ENCODE measurements at places on chromosomes 3 and 15.
A peak's percentile ranks its signal among the peaks of the same experiment; 100 is the strongest.

DNA sequence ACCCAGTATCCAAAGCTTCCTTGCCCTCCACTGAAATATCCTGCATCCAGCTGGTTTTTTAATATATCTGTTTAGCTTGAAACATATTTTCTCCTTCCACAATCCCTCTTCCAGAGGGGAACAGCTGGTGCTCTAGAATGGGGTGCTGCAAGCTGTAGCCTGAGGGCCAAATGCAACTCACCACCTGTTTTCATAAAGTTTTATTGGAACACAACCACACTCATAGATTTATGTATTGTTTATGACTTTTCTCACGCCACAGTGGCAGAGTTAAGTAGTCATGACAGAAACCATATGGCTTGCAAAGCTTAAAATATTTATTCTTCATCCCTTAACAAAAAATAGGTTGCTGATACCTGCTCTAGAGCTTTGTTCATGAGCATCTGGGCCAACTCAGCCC is 298.7 kb downstream of the CLSTN2 start:
- DNase-seq: no peak

- no peak for DNase-seq
Observed at GRCh38 chr15:81111018-81111417, 23.1 kb upstream of the CFAP161 start.

DNA sequence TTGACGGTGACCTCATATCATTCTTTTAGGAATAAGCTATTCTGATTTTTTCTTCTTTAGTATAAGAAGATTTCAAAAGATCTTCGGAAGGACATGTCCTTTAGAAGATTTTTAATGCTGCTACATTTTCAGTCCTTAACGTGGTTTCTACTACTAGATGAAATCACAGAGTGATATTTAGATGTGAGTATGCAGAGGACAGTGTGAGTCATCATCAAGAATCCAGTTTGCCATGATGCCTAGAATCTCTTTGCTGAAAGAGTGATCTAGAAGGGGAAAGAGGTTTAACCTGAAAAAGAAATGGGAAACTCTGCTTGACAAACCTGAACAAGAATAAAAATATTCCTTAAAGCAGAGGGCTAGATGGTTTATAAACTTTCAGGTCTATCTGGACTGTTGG is 43.2 kb downstream of the SLC7A14 start:
- DNase-seq: no peak

- no peak for DNase-seq
Observed at GRCh38 chr15:83943849-83944404, 290.0 kb downstream of the ADAMTSL3 start.

- DNase-seq: no peak
Observed at GRCh38 chr3:107111872-107112271, 265.4 kb upstream of the CCDC54 start.

- DNase-seq: no peak
Observed at GRCh38 chr3:171770689-171771620, 39.3 kb downstream of the PLD1 start.

GRCh38 chr3:138012526-138012925 is 2.6 kb downstream of the CLDN18 start:
- DNase-seq: no peak

- DNase-seq: no peak
Observed at GRCh38 chr3:183984749-183985729, 32.6 kb downstream of the ABCC5 start.

- no peak for DNase-seq
Observed at GRCh38 chr3:42822828-42823227, 13.6 kb downstream of the ACKR2 start.

- peak; percentile 65 for DNase-seq
Observed at GRCh38 chr3:39291903-39292329, 12.1 kb upstream of the CX3CR1 start.

DNA sequence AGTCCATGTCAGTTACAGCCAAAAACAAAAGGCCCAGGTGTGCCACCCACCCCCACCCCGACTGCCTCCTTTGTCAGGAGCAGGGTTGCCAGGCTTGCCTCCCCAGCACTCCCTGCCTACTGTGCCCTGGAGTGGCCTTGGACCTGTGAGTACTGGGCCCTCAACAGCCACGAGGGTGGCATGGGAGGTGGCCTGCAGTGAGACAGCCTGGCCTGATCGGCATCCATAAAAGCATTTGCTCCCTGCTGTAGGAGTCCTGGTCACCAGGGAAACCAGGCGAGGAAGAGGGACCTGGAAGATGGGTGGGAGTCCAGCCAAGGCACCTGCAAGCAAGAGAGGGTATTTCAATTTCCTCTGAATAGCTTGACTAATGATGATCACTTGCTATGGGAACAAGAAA is 56.4 kb upstream of the KCNMB2 start:
- no peak for DNase-seq

DNA sequence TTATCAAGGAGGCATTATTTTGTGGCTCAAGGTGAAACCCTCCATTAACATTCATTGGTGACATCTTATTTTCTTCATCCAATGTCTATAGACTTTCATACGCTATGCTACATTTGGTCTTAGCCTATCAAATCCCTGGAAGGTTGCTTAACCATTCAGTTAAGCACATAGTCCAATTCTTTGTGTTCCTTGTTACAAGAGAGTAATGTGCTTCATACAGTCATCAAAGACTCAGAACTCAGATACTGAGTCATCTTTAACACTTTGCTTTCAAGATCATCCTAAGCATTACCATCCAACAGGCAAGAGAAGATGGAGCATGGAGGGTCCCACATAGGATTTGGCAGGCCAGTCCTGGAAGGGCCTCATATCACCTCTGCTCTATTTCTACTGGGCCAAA is 1202.1 kb downstream of the ROBO1 start:
- no peak for DNase-seq

GRCh38 chr15:84669726-84670125 is 11.7 kb upstream of the NMB start:
- no peak for DNase-seq

GRCh38 chr3:126061301-126062032 is 22.5 kb downstream of the SLC41A3 start:
- no peak for DNase-seq

GRCh38 chr3:170941551-170941950 is 33.1 kb upstream of the EIF5A2 start:
- DNase-seq: no peak

DNA sequence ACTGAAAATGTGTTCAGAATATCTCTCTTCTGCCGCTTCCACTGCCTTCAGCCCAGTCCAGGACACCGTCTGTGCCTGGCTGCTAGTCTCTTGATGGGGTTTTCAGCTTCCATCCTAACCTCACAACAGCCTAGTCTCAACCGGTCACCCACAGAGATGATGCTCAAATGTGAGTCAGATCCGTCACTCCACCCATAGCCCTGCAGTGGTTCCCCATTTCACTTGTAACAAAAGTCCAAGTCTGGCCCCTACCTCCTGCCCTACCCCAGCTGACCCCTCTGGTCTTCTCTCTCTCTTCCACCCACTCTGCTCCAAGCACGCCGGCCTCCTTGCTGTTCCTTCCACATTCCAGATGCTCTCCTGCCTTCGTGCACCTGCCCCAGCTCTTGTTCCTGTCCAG is 68.1 kb downstream of the PPARG start:
- no peak for DNase-seq

DNA sequence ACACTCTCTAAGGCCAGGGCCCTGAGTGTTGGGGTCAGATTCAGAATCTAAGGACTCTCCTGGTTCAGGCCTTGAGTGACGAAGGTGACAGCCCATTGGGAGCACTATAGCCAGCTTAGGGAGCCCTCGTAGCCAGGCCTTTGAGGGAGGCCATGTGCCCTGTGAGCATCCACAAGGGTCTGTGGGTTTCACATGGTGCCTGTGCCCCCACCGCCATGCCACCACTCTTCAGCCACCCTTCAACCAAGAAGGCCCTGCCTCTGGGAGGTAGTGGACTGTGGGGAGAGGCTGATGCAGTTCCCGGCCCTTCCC is 37.5 kb downstream of the TSPAN3 start:
- DNase-seq: no peak

DNA sequence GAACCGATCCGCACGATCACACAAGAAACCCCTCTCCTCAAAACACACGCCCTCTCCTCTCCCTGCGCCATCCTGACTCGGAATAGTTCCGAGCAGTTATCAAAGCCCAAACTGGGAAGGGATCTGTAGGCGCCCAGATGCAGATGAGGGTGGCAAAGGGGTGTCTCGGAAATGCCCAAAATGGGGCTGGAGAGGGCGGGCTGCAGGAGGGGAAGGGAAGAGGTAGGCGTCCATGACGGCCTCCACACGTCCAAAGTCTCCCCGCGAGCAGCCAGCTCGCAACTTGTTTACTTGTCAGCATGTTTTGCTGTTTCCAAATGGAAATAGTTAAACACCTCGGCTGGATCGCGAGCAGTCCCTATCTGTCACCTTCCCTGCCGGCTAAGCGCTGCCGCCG is 1.5 kb downstream of the NTRK3 start:
- DNase-seq: no peak

DNA sequence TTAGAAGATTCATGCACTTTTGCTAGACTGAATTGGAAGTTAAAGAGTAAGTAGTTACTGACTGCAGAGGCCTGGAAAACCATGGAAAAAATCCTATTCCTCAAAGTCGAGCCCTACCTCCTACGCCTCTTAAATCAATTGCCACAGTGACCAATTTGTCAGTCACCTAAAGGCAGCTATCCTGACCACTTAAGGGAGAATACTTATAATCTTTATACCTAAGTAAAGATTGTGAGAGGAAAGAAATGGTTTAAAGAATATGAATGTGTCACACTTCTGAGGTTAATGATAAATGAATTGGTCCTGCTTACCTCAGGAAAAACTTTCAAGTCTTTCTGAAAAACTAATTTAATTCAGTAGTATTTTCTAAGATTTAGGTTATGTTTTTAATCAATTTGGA is 42.6 kb downstream of the AGTR1 start:
- DNase-seq: no peak

GRCh38 chr15:31149088-31149505 is 47.6 kb upstream of the TRPM1 start:
- no peak for DNase-seq

GRCh38 chr3:99351122-99351521 is 287.3 kb upstream of the COL8A1 start:
- DNase-seq: no peak

DNA sequence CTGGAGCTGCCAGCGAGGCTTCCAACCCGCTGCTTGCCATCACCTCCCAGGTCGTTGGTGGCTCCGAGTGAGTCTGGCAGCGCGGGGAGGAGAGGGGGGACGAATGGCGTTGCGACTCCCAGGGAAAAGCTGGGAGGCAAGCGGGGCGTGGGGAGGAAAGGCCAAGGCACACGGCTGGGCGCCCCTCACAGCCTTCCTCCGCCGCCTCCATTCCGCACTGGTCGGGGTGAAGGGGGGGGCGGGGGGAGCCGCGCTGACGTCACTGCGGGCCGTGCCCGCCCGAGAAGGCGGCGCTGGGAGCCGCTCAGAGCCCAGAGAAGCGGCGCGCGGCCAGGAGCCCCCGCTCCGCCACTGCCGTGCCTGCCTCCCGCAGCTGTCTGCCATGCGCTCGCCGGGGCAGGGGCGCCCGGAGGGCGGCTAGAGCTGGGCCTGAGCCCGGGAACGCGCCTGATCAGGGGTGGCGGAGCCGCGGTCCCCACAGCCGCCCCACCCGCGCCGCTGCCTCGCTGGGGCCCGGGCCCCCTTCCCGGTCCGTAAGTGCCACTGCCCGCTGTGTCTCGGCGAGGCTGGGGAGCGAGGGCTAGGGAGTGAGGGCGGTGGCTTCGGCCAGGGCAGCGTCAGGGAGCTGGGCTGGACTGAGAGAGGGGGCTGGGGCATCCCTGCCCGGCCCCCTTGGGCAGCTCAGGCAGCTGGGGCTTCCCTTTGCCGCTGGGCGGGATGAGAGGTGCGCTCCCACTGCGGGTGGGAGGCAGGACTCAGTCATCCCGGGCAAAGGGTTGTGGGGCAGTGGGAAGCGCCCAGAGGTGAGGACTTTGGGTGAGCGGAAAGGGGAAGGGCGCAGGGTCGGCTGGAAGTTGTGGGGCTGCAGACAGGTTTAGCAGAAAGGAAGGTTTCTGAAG is 27.8 kb upstream of the POLG start:
- DNase-seq: peak; percentile 13

DNA sequence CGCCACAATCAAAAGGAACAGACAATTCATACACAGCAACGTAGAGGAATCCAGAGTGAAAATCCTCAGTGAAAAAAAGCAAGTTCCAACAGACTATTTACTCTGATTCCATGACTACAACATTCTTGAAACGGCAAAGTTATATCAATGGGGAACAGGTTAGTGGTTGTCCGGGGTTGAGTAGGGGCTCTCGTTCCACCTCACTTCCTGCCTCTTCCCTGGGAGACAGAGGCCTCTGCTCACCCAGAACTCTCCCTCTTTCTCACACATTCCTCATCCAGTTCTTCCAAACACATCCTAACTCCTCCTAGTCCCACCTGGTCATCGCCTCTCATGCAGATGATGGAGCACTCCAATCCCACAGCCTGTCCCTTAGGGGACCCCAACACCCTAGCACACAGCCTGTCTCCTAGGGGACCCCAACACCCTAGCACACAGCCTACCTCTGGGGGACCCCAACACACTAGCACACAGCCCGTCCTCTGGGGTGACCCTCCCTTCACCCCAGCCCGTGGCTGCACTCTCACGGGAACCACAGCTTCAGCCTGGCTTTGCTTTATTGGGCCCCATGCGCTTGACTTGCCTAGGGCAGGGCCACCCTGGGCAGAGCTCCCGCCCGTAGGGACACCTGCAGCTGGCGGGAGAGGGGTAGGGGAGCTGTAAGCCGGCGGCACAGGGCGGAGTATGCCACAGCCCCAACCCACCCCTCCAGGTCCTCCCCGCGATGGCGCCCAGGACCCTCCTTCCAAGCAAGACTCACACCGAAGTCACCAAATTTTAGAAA is 5.2 kb downstream of the OCA2 start:
- no peak for DNase-seq

DNA sequence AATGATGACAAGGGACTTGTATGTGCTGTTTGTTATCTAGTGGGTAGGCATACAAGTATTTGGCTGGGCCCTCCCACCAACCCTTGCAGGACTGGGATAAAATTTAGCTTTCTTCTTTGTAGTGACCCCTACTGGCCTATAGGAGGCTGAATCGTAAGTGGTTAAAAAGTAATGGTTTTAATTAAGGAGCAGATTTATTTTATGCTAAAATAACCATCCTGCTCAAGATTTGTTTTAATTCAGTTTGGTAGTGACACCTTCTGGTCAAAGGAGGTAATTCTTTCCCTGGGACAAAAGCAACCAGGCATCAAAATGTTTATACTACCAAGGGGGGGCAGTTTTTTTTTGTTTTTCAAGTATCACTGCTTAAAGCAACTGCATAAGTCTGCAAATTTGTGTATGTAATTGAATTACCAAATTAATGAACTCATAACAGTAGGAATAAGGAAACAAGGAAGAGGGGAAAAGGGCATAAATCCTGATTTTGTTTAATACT is 70.7 kb downstream of the TOP2B start:
- DNase-seq: no peak

DNA sequence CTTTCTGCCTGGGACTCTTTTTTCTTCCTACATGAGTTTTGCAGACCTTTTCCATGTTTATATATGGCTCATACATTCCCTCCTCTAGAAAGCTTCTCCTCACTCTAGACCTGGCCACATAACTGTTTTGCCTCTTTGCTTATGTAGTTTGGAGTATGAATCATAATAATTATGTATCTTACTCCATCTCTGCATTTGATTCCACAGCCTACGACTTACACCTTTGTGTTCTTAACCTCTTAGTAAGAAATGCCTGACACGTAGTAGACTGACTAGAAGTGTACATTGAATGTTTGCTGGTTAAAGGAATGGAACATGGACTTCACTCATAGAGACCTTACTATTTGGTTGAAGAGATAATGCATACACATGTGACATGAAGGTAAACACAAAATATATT is 56.4 kb downstream of the MBNL1 start:
- no peak for DNase-seq
